ENCODE measurements at places on chromosomes 2 and 18. TPM values are rescaled to one million over a fixed set of nuclear protein-coding genes. Genes with fewer than 3 reads are reported as not detected.

DNA sequence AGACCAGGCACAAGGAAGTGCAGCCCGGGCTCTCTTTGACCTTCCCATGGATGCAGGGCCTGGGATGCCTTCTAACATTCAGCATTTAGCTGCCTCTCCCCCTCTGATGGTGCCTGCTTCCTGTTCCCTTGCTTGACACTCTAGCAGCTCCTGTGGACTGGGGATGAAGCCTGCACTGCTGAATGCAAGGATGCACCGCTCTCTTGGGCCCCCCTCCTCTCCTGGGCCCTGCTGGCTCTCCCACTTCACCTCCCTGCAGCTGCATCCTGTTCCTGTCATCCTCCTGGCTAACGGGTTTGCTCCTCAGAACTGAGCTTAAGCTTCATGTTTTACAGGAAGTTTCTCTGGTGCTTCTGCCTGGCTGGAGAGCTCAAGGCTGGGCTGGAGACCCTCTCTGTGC, 254.1 kb downstream of the TSN start:
- DNase-seq: no peak

GRCh38 chr2:232058063-232058877, 96.8 kb downstream of the DIS3L2 start:
- DNase-seq: no peak

Gene GKN1
- not detected for total RNA-seq

DNA sequence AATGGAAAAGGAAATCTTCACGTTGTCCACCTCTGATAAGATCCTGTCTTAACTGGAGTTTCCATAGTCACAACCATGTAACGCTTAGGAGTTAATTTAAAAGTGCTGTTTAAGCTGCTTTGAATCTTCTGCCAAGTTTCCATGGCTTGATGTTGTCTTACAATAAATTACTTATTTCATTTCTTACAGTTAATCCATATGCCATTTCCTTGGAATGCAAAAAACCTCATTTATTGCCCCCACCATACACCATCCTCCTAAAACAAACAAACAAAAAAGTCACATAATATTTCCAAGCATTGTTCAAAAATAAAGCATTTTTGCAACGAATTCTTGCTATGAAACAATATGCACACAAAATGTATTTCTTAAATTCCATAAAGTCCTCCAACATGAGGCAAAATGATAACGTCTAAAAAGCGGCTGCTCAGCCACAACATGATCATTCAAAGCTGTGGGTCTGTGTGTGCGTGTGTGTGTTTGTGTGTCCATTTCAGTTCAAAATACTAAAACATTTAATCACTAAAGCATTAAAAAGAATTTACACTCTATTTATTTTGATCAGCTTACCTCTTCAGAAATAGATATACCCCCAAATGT, 46.8 kb upstream of the PXDN start:
- no peak for DNase-seq

DNA sequence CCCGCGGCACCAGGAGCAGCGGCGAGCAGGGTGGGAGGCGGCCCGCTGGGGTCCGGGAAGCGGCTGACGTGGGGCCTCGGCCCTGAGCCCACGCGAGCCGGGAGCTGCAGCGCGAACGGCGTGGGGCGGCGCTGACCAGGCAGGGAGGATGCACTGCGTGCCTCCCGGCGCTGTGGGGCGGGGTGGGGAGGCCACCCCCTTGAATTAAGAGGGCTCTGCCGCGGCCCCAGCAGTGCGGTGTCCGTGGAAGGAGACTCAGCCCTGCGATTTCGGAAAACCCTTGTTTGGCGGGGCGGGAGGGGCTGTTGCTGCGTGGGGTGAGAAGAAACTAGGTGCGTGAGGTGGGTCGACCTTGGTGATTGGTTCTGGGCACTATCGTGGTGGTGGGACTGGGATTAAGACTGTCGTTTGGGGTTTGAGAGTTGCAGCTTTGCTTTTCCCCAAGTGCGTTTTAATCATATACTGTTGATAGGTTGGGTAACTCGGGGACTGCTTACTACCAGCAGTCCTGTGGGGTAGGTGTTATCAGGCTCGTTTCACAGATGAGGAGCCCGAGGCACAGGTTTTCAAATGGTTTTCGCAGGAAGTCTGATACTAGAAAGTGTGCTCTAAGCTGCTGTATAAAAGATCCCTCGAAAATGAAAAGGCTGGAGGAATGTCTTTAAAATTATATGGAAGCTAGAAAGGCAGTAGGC, 722 bp downstream of the ACSL3 start:
- DNase-seq: peak; percentile 43

Gene FEV
- not detected for total RNA-seq

DNA sequence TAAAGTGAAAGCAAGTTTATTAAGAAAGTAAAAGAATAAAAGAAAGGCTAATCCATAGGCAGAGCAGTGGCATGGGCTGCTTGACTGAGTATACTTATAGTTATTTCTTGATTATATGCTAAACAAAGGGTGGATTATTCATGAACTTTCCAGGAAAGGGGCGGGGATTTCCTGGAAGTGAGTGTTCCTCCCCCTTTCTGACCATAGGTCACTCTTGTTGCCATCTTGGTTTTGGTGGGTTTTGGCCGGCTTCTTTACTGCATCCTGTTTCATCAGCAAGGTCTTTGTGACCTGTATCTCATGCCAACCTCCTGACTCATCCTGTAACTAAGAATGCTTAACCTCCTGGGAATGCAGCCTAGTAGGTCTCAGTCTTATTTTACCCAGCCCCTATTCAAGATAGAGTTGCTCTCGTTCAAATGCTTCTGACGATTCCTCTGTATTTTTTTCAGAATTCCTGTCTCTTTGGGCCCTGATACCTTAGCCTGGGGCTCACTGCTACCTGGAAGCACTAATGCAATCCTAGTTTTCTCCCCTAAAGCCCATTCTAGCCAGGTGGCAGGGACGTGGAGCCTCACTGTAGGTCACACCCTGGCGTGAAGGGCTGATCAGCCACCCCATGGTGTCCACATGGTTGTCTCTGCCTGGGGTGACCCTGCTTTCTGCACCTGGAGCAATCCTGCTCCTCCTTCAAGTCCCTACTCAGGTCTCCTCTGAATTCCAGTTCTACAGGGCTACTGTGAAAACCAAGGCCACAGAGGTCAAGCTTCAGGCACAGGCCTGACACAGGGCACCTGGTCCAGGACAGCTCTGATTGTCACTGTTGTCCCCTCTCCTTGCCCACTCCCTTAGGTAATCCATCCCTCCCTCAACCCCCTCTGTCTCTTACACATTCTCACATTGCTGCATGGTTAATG, 6.0 kb upstream of the SLC35F6 start:
- DNase-seq: no peak

GRCh38 chr2:197777823-197778407, 7.2 kb downstream of the BOLL start:
- DNase-seq: no peak

Gene ZSWIM2
- not detected for total RNA-seq

- no peak for DNase-seq
Observed at GRCh38 chr18:63106727-63107126, 212.8 kb downstream of the BCL2 start.

DNA sequence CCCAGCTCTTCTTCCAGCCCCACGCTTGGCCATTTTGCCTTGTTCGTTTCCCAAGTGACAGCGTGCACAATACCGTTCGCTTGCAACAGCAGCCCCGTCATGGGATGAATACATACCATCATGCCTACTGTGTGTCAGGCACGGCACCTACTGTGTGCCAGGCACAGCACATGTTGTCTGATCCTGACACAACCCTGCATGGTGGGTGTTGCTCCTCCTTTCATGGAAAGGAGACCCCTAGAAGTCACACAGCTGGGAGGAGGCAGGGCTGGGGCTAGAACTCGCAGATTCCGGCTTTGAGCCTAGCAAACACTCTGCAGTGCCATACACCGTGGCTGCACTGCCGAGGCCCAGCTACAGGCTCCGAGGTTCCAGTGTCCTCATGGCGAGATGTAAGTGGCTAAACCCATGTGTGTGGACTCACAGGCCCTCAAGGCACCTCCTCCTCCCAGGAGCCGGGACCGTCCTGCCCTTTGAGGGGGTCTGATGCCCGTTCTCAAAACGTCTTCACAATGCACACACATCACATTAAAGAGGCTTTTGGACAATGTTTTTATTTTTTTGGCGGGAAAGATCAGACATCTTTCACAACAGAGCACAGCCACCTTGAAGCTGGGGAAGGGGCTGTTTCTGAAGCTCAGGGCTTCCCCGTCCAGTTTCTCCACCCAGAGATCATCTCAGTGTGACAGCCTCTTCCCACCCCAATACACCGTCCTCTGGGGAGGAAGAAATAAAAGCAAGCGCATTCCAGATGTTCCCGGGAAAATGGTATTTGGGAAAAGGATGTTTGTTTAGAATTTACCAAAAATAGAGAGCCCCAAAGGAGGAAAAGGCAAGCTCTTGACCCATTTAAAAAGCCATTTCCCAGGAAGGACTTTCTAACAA, 64.9 kb downstream of the HS1BP3 start:
- DNase-seq: no peak

GRCh38 chr2:238239543-238239862, 335 bp downstream of the HES6 start:
- DNase-seq: no peak

DNA sequence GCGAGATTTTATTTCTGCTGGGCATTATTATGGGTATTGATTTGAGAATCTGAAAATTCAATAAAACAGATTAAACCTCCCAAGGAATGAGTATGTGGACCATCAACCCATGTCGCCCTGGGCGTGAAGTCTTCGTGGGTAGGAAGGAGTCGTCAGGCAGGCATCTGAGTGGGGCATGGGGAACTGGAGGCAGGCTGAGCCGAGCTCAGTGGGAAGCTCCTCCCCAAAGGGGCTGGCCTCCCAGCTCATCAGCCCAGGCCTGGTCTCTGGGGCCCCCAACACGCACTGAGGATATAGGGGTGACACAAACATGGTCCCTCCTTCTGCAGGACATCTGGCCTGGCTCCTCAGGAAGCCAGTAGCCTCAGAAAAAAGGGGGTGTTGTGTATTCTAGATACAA, 265.2 kb downstream of the TFCP2L1 start:
- no peak for DNase-seq

- no peak for DNase-seq
Observed at GRCh38 chr2:54553775-54554174, 97.6 kb downstream of the SPTBN1 start.

DNA sequence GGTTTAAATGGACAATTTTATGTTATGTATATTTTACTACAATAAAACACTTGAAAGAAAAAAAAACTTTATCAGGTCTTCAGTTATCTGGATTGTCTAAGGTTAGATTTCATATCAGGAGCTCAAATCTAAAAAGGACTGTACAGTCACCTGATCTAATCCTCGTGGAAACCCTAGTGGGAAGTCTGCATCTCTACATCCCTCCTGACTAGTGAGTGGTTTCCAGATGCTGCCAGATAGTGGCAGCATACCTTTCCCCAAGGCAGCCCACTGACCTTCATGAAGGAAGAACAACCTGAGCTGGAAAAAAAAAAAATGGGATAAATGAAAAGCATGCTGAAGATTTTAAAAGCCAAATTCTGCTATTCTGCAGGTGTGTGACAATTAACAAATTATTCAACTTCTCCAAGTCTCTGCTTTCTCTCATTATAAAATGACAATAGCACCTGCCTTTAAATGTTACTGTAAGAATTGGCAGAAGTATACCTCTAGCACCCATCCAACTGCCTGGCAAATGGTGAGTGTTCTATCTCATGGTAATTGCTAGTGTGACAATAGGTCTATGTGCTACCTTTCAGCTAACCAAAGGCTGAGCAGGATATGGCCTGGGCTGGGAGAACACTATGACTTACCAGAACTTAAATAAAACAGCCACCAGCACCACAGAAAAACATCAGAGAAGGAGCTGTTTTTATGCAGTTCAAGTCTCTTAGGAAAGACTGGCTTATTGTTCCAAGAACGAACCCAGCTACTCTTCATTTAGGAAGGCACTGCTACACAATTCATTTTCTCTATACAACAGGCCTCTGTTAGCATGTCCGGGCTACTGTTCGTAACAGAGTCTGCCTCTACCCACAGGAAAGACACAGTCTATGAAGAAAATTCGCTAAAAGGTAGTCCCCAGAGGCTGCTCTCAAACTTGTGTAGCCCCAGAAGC, 8.6 kb downstream of the CLASP1 start:
- DNase-seq: no peak

DNA sequence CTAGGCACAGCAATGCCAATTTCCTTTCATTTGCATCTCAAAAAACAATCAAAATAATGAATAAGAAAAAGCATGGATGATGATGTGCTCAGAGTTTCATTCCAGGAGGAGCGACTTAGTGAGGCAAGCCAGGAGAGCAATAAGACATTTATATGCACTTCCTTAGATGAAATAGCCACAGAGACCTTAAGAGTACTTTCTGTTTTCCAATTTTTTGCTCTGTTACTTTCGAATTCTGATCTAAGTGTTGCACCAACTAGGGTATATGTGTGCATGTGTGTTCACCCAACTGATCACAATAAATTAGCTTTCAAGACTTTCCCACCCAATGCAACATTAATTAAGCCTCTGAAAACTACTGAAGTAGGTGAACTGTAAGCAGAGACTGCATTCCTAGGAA, 709 bp downstream of the RAB27B start:
- no peak for DNase-seq

Gene CHRNG
- not detected for total RNA-seq

- no peak for DNase-seq
Observed at GRCh38 chr2:145631561-145631960, 1111.6 kb upstream of the ZEB2 start.

Data from hematopoietic multipotent progenitor cell (in vitro differentiated cells).